ENCODE measurements at places on chromosomes 1 and 21.

DNA sequence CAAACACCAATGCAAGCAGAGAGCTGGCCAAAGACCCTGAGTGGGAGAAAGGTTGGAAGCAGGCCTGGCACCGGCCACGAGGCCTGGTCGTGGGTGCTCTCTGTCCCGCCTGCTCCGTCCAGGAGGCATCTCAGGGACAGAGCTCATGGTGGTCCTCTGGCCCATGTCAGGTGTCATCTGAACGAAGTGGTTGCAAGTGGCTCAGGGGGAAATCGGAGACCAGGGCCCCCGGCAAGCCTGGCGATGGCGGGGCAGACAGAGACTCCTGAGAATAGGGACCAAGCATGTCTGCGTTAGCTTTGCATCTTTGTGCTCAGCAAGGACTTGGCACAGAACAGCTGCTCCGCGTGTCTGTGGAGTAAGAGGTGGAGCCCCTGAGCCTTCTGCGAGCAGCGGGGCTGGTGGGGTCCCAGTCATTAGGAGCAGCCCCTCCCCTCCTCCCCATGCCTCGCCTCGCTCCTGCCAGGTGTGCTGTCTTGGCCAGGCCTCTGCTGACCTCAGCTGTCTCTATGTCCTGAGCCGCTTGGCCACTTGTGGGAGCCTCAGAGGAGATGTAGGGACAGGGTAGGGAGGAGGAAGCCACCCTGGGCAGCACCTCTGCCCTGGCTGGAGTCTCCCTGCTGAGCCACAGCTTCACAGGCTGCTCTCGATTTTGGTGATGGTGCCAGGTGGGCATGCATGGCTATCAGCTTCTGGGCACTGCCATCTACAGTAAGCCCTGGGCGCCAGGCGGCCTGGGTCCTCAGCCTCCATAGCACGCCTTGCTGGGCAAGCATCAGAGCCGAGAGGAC lies 362.9 kb upstream of the VAMP3 start:
- DNase-seq: no peak

DNA sequence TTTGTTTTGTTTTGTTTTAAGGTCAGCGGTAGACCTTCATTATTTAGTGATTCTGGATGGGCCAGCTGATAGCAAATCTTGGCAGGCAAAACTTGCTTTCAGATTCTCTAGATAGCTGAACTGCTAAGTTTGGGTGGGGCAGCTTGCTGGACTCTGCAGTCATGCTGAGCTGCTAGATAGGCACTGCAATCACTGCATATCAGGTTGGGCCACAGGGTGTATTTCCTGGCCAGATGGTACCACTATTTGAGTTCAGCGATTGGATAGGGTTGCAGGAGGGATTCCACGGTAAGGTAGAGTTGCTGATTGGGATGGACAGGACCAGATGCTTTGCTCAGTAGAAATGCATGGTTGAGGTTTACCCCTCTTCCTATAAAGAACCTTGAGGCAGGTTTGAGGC lies 579.3 kb upstream of the ADGRL4 start:
- no peak for DNase-seq

- peak; percentile 76 for DNase-seq
Measured at GRCh38 chr1:112395821-112396652, at the start of gene CTTNBP2NL. Gene CTTNBP2NL, plus strand, starts transcription at chr1:112396214. Its CDS starts 19,952 bp downstream, at chr1:112416166.

GRCh38 chr1:84996846-84997666 lies at the start of gene MCOLN2:
Gene MCOLN2, minus strand, starts transcription at chr1:84997113. Its CDS starts 241 bp downstream, at chr1:84996872.
- peak; percentile 38 for DNase-seq

- no peak for DNase-seq
Measured at GRCh38 chr1:53943090-53943489, 2.4 kb downstream of the IFT25 start.

DNA sequence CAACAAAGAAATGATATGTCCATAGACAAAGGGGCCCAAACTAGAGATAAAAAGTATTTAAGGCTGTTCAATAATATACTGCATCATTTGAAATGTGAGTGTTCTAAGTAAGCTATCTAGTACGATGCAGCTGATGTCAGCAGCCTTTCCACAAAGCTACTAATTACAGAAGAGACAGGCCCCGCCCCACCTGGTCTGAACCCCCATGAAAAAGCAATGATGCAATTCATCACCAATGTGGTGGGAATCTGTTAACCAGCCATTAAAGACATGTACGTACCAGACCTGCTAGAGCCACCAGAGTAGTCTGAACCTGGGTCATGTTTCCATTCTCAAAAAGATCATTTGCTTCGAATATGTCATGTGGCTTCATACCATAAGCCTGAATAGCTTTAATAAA lies 25.1 kb downstream of the CNN3 start:
- no peak for DNase-seq

DNA sequence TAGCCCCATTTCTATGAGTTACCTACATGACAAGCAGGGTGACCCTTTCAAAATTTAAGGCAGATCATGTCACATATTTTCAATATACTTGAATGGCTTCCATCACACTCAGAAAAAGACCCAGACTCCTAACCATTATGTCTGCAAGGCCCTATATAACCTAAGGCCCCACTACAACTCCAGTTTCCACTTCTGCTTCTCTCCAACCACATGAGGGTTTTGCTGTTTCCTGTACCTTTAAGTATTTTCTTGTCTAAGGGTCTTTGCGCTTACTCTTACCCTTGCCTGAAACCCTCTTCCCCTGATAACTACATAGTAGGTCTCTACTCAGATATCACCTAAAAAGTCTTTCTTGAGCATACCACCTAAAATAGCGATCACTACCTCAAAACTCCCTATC lies 46.1 kb downstream of the SGIP1 start:
- no peak for DNase-seq

DNA sequence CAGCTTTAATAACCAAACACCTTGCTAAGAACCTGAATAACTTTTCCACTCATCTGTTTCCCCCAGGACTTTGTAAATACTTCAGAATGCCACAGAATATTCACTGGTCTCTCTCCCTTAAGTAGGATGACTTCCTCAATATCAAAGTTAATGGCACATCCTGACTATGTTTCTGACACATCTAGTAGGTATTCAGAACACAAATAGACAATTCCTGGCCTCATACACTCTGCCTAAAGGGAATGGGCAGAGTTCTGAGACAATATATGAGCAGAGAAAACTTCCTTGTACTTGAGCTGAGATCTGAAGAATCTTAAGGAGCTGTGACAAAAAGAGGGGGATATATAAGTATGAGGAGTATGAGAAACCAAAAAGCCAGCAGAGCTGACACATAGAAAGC lies 34.8 kb downstream of the ANKRD13C start:
- DNase-seq: no peak

DNA sequence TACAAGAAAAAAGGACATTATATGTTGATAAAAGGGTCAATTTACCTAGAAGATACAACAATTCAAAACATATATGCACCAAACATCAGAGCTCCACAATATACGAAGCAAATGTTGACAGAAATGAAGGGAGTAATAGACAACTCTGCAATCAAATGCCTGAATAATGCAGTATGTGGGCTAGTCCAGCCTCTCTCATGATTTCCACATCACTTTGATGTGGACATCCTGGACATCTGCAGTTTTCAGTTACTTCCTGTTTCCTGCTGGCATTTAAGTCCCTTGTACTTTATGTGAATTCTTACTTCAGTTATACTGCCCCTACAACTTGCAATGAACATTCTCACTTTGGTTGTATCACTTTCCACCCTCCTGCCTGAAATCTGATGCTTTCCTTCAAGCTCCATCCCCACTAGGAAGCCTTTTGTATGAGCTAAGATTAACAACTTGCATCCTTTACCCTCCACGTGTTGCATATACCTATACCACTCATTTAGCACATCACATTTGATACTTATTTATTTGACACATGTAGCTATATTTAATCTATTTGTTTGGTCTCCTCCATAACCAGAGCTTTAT lies 36.7 kb downstream of the DISC1 start:
- DNase-seq: no peak

GRCh38 chr1:6385488-6386191 lies 7.9 kb downstream of the ACOT7 start:
- no peak for DNase-seq

GRCh38 chr1:71948561-71948960 lies 333.8 kb downstream of the NEGR1 start:
- DNase-seq: no peak

DNA sequence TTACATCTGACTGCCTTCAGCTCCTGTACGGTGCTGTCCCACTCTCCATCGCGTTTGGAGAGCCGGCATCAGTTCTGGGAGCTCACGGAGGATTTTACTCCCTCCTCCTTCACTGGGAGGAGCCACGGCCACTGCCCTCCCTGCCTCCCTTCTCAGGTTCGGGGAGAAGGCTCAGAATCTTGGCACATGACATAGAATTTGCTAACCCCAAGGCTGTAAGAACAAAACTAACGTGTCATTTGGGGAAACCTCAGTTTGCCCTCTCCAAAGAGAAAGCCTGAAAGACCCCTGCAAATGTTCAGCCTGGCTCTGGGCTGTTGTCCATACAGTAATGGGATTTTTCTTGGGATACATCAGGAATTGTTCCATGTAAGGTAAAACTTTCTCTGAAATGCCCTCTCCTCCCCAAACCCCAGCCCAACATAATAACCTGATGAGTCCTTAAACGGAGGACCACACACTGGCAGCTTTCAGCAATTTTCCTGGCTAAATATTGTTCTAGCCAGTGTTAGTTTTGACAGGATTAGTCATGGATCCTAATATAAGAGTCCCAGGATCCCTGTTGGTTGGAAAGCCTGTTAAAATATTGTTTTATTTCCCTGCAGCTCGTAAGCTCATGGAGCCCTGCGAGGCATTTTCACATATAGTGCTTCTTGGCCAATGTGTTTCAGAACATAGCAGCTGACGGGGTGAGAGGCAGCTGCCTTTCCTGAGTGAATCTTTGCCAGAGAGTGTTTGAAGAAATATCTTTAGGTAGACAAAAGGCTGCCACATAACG lies 98.8 kb downstream of the RHOU start:
- no peak for DNase-seq

- DNase-seq: no peak
Measured at GRCh38 chr1:17914131-17914530, 159.0 kb downstream of the ACTL8 start.

DNA sequence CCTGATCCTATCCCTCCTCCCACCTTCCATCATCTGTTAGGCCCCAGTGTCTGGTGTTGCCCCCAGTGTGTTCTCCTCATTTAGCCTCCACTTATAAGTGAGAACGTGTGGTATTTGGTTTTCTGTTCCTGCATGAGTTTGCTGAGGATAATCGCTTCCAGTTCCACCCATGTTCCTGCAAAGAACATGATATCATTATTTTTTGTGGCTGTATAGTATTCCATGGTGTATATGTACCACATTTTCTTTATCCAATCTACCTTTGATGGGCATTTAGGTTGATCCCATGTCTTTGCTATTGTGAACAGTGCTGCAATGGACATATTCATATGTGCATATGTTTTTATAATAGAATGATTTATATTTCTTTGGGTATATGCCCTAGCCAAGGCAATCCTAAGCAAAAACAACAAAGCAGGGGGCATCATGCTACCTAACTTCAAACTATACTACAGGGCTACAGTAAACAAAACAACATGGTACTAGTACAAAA lies 142.9 kb downstream of the TNFSF18 start:
- DNase-seq: no peak

GRCh38 chr1:217342105-217342504 lies 288.8 kb downstream of the GPATCH2 start:
- no peak for DNase-seq

DNA sequence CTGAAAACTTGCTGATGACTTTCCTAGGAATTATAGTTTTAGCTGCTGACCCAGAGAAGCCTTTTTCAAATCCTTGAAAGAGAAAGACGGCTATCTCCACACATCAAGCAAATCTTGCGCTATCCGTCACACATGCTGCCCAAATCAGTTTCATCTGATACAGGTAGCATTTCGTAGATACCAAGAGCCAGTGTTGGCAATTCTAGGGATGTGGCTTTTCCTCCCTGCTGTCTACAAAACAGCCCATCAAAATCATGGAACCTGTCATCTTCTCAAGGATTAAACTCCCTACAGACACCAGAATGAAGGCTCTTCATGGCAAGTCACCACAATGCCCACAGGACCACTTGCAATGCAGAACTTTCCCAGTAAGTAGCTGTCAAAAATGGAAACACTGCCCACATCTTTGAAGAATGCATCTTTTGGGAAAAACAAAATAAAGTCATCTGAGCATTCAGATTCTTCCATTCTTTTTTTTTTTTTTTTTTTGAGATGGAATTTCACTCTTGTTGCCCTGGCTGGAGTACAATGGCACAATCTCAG lies 10.4 kb downstream of the STX6 start:
- no peak for DNase-seq

- DNase-seq: no peak
Measured at GRCh38 chr1:35126546-35126945, 47.4 kb downstream of the ZMYM1 start.

DNA sequence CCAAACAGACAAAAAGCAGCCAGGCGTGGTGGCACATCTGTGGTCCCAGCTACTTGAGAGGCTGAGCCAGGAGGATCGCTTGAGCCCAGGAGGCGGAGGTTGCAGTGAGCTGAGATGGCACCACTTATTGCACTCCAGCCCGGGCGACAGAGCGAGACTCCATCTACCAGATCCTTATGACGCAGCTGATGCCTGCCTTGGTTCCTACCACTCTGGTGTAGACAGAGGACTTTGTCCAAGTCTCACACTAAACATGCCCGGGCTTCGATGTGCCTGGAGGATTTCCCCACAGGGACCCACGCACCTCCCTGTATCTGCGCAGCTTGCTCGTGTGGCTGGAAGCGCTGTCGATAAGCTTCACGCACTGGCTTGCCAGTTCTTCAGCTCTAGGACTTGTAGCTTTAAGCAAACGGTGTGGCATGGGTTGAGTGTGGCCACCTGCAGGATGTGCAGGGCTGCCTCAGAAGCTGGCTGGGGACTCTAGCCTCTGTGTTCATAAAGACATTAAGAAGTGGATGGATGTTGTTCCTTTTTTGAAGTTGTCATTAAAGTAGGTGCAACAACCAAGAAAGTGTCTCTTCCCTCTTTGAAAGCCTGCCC lies 4.8 kb downstream of the TPRG1L start:
- DNase-seq: no peak

- no peak for DNase-seq
Measured at GRCh38 chr1:95027046-95027445, 45.7 kb downstream of the ALG14 start.

- DNase-seq: no peak
Measured at GRCh38 chr1:225691377-225691776, 38.5 kb upstream of the ENAH start.

GRCh38 chr1:153025797-153026196 lies 5.2 kb upstream of the SPRR1B start:
- no peak for DNase-seq

DNA sequence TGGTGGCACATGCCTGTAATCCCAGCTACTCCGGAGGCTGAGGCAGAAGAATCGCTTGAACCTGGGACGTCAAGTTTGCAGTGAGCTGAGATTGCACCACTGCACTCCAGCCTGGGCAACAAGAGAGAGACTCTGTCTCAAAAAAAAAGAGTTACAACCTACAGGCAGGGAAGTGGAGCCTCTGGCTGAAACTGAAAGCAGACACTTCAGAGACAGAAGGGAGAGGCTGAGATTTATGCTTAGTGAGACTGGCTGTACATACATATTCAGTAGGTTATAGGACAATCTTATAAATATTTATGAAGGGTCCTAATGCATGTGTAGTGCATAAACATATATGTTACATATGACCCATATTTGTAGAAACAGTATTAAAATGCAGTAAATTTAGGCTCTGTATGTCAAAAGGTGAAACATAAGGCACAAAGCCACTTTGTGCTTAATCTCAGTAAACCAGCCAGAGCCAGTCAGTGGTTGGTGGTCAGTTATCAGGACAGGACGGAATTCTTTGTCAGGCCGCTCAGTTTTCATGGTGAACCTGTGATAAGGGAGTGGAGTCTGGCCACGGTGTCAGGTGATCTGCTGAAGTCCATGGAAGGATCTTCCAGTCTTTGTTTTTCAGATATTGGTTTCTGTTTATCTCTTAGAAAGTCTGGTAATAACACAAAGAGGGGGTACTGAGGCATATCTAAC lies 13.7 kb downstream of the RHEX start:
- DNase-seq: no peak
